Posterior vena cava (tissue), 2 donors: ENCODE measurements at places on chromosomes 6 and 20. TPM values are rescaled to one million over a fixed set of nuclear protein-coding genes. Genes with fewer than 3 reads are reported as not detected.

The DLK2 gene
- 0.14 TPM for total RNA-seq

The SLC52A3 gene
- 1.1 TPM for total RNA-seq

The RBPJL gene
- not detected for total RNA-seq

- DNase-seq = no peak
These were observed 11.7 kb upstream of the MAPK13 start for GRCh38 chr6:36118550-36119107.

GRCh38 chr6:155287762-155288161 is 23.9 kb downstream of the CLDN20 start:
- no peak for DNase-seq

- DNase-seq = no peak
These were observed 94.4 kb downstream of the SAMD3 start for GRCh38 chr6:130128326-130128725.

DNA sequence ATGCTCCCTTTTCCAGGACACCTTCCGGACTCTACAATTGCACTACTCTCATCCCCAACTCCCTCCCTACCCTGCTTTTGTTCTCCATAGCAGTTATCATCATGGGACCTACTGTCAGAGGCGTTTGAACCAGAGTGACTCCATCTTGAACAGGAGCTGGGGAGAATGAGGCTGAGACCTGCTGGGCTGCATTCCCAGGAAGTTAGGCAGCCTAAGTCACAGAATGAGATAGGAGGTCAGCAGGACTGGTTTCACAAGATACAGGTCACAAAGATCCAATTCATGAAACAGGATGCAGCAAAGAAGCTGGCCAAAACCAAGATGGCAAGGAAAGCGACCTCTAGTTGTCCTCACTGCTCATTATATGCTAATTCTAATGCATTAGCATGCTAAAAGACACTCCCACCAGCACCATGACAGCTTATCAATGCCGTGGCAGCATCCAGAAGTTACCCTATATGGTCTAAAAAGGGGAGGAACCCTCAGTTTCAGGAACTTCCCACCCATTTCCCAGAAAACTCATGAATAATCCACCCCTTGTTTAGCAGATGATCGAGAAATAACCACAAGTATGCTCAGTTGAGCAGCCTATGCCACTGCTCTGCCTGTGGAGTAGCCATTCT is 15.6 kb downstream of the SLC13A3 start:
- DNase-seq = no peak

- no peak for DNase-seq
These were observed 747.1 kb upstream of the ADGRB3 start for GRCh38 chr6:67887747-67888545.

DNA sequence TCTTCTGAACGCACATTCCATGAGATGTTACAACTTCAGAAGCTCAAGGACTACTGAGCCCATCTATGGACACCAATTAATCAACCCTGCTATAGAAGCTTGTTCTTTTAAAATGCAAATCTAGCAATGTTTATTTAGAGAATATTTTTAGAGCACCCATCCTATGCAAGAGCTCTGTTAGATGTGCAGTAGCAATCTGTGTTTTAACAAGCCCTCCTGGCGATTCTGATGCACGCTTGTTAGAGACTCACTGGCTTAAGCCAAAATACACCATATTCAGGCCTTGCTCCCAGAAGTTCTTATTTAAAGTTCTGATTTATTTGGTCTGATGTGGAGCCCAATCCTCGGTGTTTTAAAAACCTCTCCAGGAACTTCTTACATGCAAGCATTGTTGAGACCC is 21.1 kb upstream of the ARG1 start:
- no peak for DNase-seq

- DNase-seq = no peak
These were observed 4.0 kb upstream of the PLN start for GRCh38 chr6:118544105-118544504.

DNA sequence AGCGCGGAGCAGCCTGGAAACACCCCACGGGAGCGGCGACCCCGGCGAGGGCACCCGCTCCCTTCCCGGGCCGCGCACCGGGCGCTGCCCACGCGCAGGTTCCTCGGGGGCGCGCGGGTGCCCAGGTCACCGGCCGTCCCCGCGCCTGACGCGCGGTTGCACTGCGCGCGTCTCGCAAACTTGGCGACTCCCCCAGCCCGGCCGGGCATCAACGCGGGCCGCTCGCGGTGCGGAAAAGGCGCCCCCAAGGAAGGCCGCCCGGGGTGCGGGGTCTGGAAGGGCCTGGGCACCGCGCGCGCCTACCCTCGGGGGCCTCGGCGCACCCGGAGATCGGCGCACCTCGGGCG is 555 bp upstream of the ZBTB46 start:
- no peak for DNase-seq

DNA sequence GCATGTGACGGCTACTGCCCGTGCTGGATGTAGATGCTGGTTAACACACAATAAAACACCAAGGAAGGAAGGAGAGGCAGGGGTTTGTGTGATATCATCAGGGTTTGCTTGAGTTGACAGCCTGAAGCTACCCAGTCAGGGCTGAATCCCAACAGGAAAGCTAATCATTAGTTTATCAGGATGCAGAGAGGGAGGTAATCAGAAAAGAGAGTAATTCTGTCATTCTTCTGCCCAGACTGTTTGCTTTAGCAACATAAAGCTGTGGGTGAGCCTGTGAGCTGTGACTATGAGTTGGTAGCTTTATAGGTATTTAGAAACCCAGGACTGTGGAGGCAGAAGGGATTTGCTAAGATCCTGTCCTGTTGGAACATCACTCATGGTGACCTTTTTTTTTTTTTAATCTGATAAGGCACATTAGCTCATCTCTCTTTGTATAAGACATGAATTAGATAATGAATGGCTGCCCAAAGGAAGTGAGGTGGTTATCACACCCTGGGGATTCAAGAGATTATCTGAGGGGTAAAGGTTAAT is 79.3 kb downstream of the CAP2 start:
- DNase-seq = no peak
